Activated naive CD8-positive, alpha-beta T cell treated with anti-CD3 and anti-CD28 coated beads, Interleukin-2, amount 50 U/mL, for 16 hours (primary cell): ENCODE measurements at places on chromosomes 2 and 18.
A peak's percentile ranks its signal among the peaks of the same experiment; 100 is the strongest.

DNA sequence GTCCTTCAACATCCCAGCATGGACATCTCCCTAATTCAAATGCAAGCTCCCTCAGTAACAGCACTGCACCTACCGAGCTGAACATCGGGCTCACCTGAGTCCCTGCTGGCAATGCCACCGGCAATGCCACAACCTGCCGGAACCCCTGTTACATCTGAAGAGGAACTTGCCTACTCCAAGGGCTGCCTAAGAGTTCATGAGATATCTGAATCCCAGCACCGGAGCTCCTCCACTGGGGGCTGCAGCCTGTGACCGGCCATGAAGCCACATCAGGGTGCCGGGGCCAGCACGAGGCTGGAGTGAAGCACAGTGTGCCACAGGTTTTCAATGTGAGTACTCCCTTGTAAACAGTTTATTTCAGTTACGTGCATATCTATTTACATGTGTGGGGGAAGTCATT is 152.9 kb downstream of the EIPR1 start:
- DNase-seq: no peak

DNA sequence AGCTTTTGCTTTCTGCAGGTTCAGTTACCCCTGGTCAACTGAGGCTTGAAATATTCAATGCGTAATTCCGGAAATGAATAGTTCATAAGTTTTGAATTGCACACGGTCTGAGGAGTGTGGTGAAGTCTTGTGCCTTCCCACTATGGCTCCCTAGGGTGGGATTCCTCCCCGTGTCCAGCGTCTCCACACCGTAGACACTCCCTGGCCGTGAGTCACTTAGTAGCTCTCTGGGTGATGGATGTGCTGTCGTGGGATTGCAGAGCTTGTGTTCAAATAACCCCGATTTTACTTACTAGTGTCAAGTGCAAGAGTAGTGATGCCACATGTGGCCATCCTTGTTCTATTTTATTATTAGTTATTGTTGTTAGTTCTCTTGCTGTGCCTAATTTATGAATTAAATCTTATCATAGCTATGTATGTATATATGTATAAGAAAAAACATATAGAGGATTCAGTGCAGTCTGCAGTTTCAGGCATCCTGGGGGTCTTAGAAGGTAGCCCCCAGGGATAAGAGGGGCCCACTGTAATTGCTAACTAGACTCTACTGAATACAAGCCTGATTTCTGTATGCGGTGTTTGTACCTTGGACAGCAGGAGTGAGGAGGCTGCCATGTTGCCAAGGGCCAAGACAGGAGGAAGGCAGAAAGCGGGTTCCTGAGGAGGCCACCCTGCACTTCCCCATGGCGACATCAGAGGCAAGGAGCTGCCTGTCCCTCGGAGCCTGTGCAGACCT is 47.7 kb upstream of the PDIA6 start:
- no peak for DNase-seq

DNA sequence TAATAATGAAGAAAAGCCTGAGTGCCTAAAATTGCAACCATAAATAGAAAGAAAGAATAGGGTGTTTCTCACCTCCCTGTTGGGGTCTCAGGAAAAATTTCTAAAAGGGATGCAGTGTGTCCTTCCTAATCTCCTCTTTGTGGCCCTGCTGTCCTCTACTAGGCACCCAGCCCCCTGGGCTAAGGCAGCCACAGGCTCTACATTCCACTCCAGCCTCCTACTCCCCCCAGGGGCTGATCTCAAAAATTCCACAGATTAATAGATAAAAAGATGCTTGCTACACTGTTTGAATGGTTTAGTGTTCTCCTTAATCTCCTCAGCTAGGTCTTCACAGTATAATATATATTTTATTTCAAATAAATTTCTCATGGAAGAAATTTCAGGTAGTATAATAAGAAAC is 17.6 kb downstream of the SATB2 start:
- DNase-seq: no peak

GRCh38 chr18:43812627-43813026 is 535.3 kb upstream of the SYT4 start:
- DNase-seq: no peak

DNA sequence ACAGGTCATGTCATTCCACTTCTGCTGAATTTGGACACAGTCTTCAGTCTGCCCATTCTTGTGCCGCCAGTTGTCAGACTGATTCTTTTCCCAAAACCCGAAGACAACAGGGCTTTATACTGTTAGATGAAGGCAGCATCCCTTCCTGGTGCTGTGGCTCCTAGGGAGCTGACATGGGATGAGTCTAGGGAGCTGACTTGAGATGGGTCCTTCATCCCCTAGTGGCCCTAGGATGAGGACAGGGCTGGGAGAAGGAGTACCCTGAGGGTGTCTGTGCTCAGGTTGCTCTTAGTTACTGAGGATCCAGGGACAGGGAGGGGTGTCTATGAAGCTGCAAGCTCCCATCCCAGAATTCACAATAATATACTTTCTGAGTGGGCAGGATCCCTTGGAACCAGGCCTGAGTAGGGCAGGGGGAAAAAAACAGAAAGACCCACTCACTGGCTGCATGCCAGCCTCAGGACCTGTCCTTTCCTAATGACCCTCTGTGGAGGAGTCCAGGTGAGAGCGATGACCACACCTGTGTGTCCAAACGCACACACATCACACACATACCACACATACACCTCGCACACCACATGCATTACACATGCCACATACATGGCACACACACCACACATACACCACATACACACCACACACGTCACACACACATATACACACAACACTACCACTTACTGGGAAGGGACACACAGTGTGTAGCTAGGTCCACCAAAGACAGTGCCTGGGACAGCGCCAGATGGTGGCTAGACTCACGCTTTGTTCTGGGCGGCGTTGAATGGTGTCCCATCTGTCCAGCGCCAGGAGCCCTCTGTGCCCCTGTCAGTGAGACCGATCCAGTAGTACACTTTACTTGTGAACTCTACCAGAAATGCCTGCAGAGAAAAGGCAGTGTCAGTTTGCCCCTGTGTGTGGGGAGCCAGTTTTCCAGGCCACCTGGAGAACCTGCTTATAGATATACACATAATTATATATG is 11.1 kb downstream of the CLEC4F start:
- DNase-seq: no peak

DNA sequence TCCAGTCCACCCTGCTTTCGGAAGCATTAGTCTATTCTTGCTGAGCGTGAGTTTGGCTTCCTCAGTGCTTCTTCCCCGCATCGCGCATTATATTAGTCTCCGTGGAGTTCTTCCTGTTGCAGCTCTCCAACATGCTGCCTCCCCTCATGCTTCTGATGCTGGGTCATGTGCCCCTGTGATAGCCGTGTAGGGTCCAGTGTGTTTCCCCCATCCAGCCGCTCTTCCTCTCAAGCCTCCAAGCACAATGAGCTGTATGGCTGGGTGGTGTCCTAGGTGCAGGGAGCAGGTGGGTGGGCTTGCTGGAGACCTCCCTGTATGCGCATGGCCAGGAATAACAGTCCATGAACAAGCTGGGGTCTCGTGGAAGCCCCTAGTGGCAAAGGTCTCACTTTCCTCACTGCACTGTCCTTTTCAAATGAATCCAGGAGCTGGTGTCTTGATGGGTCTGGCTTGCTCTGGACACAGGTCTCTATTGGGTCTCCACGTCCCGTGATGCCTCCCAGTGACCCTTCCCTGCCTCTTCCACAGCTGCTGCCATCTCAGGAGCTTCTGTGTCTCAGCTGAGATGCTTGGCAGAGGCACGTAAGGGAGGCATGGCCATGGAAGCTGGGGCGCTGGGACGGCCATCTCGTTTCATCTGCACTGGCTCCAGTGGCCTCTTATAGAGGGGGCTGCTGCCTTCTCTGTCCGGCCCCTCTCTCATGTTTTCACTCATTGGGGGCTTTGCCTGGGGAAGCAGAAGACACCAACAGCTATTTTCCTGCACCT is 54.8 kb upstream of the HDAC4 start:
- DNase-seq: no peak

- peak; percentile 49 for DNase-seq
Observed at GRCh38 chr2:241859436-241860183, 916 bp upstream of the PDCD1 start.

DNA sequence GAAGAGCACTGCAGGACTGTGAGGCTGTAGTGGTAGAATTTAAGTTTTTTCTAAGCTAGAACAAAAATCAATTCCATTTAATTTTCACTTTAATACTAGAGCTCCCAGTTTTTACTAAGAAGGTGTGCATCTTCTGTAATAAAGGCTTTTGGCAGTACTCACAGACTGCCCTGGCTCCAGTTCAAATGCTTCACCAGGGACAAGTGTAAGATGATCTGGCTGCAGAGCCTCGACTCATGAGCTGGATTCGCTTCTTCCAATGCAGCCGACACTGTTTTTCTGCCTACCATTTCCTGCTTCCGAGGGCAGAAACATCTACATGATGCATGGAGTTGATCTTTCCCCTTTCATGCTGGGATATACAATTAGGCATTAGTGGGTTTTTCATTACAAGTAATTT is 87.0 kb downstream of the FARSB start:
- no peak for DNase-seq

DNA sequence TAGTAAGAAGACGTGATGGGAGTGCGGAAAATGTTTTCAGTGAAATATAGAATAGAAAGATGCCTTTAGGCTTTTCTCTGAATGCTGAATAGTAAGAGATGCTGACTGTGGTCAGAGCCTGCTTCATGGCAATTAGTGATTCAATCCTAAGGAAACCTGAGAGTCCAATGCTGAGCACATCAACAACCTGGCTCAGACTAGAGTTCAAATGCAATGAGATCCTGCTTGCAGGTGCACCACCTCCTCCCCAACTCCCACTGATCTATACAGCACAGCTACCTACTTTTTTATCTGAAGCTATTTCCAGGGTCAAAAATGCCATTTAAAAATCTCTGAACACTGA is 65.4 kb downstream of the AAK1 start:
- DNase-seq: no peak

DNA sequence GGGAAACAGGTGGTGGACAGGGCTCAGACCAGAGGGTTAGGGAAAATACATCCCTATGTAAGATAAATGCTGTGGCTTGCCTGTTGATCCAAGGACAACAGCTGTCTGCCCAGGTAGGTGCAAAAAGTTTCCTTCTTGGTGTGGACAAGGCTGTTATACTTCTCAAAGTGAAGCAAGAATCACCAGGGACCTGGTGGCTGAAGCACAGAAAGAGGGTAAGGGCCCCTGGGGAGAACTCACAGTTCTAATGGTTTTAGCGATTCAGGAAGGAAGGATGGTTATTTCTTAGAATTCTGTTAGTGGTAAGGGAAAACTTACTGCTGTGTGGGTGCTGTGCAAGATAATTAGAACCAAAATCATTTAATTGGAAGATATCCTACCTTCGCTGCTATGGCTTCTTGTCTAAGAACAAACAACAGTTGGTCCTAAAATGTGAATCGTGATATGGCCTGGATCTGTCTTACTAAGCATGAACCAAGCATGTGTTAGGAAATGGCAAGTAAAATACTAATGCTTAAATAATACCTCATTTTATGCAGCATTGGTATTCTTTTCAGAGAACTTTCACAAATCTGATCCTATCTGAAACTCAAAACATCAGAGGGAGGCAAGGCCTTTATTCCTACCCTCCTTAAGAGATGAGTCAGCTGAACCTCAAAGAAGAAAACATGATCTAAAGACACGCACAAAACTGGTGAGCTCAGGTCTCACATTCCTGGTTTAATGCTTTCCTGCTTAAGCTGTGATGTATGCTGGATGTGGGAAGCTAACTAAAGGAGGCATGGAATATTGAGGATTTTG is 159.2 kb upstream of the THUMPD2 start:
- DNase-seq: no peak

DNA sequence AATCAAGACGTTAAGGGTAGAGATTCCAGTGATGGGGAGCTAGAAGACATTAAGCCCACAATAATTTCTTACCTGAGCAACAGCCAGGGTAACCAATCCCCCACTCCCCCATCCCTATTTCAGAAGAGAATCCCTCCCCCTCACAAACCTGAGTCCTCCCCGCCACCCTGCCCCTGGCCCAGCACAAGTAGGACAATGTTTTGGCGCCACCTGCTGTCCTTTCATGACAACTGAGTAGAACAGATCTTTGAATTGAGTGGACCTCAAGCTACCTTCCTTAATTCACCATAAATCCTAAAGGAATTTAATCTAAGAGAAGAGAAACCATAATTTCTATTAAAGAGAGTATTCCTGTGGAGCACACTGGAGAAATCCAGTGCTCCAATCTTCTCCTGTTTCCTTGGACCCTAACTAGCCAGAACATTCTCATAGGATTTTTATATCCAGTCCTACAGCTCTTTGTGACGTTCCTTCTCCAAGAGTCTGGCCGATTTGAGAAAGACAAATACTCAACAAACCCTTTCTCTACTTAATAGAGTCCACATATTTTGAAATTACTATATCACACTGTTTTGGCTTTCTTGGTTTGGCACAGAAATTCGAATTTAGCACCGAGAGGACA is 41.1 kb downstream of the NHEJ1 start:
- peak; percentile 33 for DNase-seq

- no peak for DNase-seq
Observed at GRCh38 chr2:45505138-45505537, 105.9 kb downstream of the SRBD1 start.

- DNase-seq: no peak
Observed at GRCh38 chr2:178057179-178057680, 15.3 kb downstream of the PDE11A start.

GRCh38 chr18:48605408-48605845 is 66.6 kb downstream of the CTIF start:
- no peak for DNase-seq

DNA sequence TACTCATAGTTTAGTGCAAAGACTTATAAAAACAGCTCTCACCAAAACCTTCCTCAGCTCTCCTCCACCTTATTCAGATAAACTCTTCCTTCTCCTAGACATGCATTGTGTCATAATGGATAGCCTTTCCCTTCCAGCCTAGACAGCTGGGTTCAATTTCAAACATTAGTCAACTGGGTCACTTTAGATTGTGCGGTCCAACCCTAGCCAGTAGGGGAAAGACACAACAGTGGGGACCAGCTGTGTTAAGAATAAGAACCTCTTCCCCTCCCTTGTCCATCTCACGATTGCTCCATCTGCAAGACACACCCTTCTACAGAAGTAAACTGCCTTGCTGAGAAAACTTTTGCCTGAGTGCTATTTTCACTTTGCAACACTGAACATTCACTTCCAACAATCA is 8.5 kb downstream of the PRPF40A start:
- no peak for DNase-seq

DNA sequence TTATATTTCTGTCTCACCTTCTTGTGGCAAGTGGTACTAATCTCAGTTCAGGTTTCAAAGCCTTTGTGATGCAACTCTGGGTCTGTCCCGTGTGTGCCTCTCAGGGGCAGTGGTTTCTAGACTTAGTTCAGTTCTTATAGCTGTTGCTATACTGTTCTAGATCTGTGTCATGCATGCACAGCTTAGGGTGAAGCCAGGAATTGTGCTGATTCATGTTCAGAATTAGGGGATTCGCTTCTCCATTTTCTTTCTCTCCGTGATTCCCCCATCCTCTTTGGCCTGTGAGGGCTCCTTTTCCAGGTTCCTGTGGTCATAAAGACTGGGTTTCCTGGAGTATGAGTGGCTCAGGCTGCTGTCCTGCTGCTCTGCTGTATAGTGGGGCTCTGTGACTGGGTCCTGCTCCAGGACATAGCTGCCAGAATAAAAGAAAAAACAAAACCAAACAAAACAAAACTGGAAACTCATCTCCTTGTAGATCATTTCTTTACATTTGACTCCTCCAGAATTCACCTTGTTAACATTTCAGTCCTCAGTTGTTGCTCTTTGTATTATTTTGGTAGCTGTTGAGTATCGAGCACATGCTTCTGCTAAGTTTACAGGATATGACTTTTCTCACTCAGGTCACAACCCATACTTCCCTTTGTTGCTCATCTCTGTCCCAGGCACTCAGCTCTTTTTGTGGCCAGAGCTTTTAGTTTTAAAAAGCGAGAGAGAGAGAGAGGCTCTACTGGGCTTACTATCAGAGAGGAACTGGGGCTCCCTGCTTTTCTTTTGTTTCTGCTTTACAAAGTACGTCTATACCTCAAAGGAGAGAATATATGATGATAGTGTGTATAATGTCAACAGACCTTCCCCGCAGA is 34.2 kb downstream of the CERS6 start:
- DNase-seq: peak; percentile 13
